RWPE1 (cell line): ENCODE measurements at places on chromosomes 1 and 21.

- no peak for DNase-seq
Observed at GRCh38 chr1:2082064-2082463, 31.9 kb downstream of the PRKCZ start.

- DNase-seq, result no peak
Observed at GRCh38 chr1:31834501-31834900, 18.7 kb upstream of the SPOCD1 start.

DNA sequence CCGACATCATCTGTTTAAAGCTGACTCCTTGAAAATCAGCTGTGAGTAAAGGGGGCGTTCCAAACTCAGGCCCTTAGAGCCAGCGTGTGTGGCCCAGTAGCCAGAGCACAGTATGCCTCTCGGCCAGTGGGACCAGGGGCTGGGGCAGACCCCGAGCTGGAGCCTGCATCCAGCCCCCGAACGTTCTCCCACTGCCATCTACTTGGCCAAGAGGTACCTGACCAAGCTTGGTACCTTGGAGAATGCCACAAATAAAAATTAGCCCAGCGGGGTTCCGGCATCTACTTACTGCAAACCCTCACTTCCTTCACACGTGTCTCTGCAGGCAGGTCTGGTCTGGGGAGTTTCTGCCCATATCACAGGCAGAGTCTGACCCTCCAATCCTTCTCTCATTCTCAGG lies 56.7 kb upstream of the COL6A2 start:
- no peak for DNase-seq

DNA sequence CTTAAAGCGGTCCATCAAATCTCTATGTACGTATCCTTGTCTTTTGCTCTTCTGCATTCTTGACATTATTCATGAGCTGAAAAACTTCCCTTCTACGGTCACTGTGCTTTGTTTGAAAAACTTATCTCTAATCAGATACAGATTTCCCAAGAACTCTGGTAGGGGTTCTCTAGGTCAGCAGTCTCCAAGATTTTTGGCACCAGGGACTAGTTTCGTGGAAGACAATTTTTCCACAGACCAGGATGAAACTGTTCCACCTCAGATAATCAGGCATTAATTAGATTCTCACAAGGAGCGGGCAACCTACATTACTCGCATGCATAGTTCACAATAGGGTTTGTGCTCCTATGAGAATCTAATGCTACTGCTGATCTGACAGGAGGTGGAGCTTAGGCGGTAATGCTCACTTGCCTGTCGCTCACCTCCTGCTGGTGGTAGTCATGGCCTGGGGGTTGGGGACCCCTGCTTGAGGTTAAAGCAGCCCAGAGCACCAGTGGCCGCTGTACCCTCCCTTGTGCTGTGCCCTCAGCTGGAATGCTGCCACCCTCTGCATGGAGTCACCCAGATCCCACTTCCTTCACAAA lies 30.8 kb downstream of the AK2 start:
- no peak for DNase-seq

DNA sequence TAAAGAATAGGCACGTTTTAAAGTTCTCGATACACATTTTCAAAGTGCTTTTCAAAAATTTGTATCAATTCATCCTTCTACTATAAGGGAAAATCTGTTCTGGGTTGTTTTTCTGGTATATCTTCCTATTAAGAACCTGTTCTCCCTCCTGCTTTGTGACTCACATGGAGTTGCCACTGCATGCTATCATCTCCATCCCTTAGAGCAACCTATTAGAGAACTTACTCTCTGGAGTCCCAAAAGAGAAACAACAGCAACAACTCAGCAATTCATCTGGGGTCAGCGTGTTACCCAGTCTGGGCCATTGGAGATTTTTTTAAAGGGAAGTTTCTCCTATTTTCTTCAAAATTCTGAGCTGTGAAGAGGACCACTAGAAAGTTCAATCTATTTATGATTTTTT lies 227.4 kb downstream of the HLX start:
- DNase-seq, result no peak
